NCI-H2029 (cell line): ENCODE measurements at places on chromosomes 1 and 21.

DNA sequence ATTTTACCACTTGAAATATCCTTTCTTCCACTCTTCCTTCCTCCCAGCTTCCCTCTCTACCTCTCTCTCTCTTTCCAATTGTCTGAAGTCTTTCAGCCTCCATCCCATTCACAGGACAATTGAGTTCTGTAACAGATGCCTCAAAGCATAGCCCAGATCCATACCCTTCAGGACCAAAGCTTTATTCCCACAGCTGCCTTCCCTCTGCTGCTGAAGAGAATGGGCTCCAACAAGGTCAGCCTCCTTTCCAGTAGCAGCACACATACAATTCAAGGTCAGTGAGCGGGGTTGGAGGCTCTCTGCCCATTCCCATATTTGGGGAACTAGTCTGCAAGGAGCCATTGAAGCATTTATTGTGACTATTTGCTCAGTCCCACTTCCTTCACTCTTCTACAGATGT, 179.9 kb downstream of the DPYD start:
- no peak for DNase-seq

GRCh38 chr21:36803816-36804439, 105.0 kb downstream of the SIM2 start:
- no peak for DNase-seq

- DNase-seq: no peak
Measured at GRCh38 chr1:28329395-28330153, 734 bp downstream of the MED18 start.

DNA sequence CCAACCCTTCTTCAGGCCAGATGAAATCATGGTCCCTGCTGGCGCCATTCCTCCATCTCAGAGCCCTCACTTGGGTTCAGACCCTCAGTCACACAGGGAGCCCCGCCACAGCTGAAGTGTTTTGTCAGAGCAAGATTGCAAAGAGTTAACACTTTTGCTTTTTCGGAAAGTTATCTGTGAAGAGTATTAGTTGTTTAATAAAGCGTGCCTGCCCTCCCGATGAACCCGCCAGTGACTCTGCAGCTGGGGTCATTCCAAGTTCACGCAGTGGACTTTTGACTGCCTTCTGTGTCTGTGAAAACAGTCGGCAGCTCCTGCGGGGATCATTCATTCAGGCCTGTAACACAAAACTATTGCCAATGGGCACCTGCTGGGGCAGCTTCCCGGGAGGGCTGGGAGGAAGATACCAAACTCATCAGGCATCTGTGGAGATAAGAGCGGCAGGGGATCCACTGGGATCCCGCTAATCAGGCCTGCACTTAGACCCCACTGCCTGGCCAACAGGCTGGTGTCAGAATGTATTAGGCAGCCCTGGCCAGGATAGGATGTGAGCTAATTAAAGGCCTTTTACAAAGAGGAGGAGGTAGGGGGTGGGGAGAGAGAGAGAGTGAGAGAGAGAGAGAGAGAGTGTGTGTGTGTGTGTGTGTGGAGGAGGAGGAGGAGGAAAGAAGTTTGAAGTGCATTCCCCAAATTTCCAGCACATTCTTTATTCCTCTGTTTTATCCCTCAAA, 184.5 kb downstream of the DHRS3 start:
- no peak for DNase-seq

DNA sequence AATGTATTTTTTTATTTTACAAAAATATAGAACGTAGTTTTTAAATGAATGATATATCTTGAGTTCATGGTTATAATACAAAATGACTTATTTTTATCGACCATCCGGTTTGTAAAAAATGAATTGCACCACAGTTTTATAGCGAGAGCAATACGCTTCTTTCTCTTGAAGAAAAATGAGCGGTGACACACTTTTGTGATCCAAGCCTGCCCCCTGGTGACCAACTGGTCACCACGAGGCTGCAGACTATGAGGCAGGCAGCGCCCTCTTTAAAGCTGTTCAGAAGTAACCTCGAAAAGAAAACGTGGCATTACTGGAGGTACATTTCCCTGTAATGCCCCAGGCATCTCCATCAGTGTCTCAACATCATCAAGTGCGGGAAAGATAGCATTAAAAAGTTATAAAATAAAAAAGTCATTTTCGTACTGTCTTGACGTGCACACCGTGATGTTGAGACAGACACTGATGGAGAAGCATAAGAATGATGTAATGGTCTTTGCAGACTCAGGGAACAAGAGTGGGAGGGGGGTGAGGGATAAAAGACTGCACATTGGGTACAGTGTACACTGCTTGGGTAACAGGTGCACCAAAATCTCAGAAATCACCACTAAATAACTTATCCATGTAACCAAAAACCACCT, 734.2 kb upstream of the ADAMTS5 start:
- DNase-seq: no peak

DNA sequence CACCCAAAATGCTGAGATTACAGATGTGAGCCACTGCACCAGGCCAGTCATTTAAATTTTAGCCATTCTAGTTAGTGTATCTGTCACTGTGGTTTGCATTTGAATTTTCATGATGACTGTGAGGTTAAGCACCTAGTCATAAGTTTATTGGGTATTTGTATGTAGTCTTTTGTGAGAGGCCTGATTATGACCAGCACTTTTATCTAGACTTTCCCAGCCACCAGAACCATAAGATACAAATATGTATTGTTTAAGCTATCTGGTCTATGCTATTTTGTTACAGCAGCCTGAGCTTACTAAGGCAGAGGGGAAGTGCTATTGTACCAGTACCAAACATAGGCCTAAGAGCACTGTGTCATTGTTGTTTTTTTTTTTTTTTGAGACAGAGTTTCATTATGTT, 19.9 kb upstream of the DNAJC6 start:
- no peak for DNase-seq

GRCh38 chr1:67755619-67756018, 70.6 kb downstream of the GADD45A start:
- DNase-seq: peak; percentile 87

GRCh38 chr1:195769461-195769860, 838.8 kb downstream of the KCNT2 start:
- DNase-seq: no peak

DNA sequence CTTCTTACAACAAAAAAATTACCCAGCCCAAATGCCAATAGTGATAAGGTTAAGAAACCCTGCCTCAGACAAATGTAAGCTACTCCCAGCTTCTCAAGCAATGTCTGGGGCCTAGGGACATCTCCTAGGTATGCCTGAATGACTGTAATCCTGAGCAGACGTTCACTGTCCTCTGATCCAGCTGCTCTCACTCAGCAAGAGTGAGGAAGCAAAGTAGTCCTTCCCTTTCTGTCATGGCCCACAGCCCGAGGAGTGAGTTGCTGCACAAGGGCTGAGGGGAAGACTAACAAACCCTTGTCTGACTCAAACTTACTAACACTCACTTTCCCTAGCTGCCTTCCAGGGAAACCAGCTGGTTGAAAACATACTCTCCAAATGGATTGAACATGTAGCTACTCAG, 124.9 kb upstream of the TNFSF4 start:
- DNase-seq: no peak

DNA sequence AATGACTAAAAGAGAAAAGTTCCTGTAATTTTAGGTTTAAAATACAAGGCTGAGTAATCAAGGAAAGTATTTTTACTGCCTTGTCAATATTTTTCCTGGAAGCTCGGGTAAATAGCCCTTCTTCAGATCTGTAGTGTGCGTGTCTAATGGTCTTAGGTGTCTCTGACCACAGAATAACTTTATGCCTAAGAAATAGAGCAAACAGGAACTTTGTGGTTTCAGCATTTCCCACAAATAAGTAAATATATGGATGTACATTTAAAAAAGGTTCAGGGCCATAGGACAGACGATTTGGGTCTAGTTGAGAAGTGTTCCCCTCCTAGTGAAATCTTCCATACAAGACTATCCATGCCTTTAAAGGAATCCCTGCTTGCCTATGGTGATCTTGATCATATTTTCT, 107.0 kb downstream of the ZC3H11B start:
- DNase-seq: no peak

GRCh38 chr1:163608979-163609378, 287.2 kb downstream of the NUF2 start:
- DNase-seq: no peak

DNA sequence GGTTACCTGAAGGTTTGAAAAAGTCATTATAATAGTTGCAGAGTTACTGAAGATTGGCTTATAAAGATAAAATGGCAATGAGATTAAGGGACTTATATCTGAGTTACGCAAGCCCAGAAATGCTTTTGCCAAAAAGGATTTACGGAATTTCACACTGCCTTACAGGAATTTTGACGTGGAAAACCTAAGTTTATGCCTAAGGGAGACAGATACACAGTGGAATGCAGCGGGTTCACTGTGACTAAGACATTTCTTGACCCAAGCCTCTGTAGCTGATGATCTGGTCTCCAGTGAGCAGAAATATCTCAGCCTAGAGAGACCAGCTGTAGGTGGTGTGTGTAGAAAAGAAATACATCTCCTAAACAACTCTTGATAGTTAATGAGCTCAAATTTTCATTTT, 10.1 kb upstream of the EXO1 start:
- DNase-seq: no peak

DNA sequence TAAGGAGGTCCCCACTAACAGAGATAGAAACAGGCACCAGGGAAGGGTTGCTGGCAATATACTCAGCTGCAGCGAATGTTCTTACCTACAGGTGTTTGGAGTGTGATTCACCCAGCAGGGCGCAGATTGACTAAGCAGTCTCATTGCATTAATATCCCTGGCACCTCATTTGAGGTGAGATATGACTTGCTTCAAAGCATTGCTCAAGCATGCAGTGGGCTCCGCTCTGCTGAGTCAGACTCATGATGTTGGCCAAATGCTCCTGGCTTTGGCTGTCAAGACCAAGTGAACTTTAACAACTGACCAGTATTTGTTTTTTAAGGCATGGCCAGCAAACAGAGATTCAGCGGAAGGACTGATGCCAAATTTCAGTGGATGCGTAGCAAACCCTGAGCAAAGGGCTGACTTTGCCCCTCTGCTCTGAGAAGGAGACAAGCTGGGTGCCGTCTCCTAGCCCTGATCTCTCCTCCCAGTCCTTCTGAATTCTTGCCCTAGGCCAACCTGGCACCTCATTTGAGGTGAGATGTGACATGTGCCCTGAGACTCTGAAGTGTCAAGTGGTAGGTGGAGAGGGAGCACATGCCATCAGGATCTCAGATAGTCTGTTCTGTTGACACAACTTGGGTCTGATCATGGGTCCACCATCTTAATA, 187.1 kb upstream of the COA6 start:
- DNase-seq: no peak

GRCh38 chr21:45723049-45723958, 79.8 kb downstream of the PCBP3 start:
- no peak for DNase-seq

- no peak for DNase-seq
Measured at GRCh38 chr1:100730130-100730529, 10.6 kb downstream of the VCAM1 start.

- no peak for DNase-seq
Measured at GRCh38 chr1:9542430-9542829, 3.2 kb downstream of the SLC25A33 start.

- no peak for DNase-seq
Measured at GRCh38 chr1:51506537-51506936, 12.5 kb downstream of the EPS15 start.

DNA sequence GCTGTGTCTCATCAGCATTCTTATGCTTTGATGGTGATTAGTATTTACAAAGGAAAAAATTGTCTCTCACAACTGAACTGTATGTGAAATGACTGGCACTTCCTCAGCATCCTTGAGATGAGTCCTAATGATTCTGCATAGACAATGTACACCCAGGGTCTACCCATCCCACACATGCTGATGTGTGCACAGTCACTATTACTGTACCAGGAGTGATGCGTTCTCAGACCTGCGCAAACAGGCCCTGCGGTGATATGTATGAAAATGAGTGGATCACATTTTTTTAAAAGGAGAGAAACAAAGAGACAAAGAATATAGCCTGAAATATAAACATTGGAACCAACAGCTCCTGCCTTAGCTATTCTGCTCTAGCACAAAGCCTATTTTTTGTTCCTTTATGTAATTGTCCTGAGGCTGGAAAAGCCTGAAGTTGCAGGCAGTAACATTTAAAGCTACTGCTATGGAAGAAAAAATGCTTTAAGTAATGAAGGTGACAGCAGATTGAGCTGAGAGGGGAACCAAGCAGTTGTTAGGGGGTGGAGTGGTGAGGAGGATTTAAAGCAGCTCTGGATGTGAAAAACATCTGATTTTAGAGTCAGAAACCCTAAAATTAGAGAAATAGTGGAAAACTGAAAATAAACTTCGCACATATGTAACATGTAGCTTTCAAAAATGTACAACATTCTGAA, 5.5 kb downstream of the RCAN1 start:
- DNase-seq: no peak

DNA sequence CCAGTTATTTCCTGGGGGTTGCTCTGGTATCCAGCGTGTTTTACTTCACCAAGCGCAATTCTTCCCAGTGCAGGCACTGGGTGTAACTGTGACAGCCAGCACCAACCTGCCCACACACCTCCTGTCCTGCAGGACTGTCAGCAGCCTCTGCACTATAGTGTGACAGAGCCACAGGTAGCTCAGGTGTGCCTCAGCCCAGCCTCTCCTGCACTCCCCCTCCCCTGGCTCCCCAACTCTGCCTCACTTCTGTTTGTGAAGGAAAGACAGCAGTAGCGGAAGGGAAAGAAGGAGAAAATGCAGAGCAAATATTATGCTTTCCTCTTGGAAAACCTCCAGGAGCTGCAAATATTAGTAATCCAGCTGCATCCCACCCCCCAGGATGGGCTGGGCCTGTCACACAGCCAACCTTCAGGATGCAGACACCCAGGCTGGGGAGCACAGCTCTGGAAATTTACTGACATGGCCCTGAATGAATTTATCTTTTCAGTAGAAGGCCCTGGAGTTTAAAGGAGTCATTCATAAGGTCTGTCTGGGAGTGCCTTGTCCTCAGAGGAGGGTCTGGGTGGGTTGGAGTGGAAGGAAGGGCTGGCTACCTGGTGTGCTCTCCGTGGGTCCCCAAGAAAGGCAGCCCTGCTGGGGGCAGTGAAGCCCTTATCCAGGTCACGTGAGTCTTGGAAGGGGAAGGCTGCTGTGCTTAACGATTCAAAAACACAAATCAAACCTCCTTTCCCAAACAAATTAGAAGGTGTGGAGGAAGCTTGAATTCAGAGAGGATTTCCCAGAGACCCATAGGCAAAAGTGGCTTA, 20.9 kb downstream of the CAPN2 start:
- peak; percentile 64 for DNase-seq

DNA sequence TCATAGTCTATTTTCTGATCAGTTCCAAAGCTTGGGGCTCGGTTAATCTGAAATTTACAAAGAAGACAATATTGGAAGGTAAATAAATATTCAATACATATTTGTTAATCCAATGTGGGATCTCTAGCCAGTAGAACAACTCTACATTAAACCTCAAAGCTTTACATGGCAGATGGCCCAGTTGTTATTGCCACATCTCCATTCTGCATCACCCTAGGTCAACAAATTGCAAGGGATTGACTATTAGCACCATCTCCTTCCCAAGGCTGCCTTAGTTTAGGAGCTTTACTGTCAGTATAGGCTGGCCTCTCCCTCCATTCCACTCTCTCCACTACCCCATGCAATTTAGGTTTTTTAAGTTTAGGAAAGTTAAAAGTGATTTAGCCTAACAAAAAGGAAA, 69.7 kb downstream of the TTLL7 start:
- DNase-seq: no peak

- peak; percentile 89 for DNase-seq
Measured at GRCh38 chr1:54287176-54287650, 87.2 kb downstream of the MRPL37 start.

- no peak for DNase-seq
Measured at GRCh38 chr1:84488107-84488506, 9.0 kb downstream of the RPF1 start.

- DNase-seq: no peak
Measured at GRCh38 chr1:107776900-107777663, 187.9 kb downstream of the VAV3 start.
